ENCODE measurements at places on chromosomes 6 and 20. TPM values are rescaled to one million over a fixed set of nuclear protein-coding genes. Genes with fewer than 3 reads are reported as not detected.

DNA sequence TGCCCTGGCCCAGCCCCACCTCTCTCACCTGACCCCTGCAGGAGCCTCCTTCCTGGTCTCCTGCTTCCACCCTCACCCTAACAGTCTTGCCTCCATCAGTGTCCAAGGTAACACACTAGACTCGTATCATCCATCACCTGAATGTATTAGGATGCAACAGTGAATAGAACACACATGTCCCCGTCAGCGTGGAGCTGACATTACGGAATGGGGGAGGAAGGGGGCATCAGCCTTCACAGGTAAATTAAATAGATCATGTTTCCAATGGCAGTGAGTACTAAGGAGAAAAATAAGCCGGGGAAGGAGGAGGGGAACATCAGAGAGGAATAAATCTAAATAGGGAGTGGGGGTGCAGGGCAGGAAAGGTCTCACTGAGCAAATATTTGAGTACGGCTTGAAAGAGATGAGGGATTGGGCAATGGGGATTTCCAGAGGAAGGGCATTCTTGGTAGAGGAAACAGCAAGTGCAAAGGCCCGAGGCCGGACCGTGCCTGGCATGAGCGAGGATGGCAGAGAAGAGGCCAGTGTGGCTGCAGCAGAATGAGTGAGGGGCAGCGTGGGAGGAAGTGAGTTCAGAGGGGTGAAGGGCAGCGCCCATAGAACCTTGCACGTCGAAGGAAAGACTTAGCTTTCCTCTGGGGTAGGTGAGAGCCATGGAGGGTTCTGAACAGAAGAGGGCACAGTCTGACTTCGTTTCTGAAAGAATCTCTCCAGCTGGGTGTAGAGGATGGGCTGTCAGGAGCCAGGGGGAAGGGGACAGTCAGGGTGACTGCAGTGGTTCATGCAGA, 110.1 kb upstream of the PTPN1 start:
- DNase-seq = no peak

GRCh38 chr20:18191306-18191705, 53.6 kb downstream of the KAT14 start:
- DNase-seq = no peak

Gene FAM209B
- polyA plus RNA-seq = 0.47 TPM

Gene PNPLA1
- polyA plus RNA-seq = not detected

Gene PPP1R16B
- polyA plus RNA-seq = 55.2 TPM

DNA sequence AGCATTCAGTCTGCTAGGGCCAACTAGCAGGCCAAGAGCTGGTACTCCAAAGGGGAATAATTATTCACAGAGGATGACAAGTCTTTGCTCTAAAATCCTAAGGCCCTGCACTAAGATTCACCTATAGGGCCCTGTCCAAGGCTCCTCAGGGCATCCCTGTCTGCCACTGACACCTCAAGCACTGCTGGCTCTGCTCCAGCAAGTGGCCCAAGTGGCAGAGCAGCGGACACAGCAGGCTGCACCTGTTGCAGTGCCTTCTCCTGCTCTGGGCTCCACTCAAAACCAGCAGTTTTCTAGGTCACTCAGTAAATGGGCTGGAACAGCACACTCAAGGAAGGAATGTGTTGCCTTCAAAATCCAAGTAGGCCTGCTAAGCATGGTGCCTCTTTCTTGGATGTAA, 36.4 kb upstream of the SMOC2 start:
- no peak for DNase-seq

DNA sequence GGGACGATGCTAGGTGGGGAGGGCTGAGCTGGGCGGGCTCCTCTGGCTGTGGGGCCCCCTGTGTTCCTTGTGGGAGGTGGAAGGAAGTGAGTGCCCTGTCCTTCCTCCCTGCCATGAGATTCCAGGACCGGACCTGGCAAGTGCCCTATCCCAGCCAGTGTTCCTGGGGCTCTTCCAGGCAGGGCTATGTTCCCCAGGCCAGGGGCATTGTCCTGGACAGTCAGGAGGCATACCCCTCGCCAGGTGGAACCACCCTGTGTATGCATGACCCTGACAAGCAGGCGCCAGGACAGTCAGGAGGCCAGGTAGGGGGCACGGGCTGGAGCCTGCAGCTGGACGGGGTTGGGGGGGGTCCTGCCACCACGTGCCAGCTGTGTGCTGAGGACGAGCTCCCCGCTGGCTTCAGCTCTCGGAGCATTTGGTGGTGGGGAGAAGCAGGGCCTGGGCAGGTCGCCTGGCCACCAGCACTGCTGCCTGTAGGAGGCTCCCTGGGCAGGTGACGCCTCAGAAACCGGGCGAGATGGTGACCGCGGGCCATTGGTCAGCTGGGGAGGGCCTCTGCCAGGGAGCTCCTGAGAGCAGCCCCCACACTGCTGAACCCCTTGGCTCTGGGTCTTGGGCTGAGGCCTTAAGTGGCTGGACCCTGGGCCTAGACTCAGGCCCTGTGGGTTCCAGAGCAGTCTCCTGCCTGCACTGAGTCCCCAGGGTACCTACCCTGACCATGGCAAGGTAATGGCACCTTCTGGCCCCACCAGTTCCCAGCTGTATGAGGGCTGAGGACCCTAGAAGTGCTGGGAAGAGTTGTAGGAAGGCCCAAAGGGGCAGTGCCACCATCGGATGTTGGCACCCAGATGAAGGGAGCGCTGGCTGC, 694 bp downstream of the SLC17A9 start:
- DNase-seq = no peak

Gene ZNF831
- polyA plus RNA-seq = not detected

Gene IP6K3
- 0.36 TPM for polyA plus RNA-seq

- peak; percentile 54 for DNase-seq
Measured at GRCh38 chr6:10415617-10416480, 975 bp upstream of the TFAP2A start.

Gene AARS2
- polyA plus RNA-seq = 17.2 TPM

GRCh38 chr6:14807130-14807529, 438.7 kb upstream of the JARID2 start:
- DNase-seq = no peak

DNA sequence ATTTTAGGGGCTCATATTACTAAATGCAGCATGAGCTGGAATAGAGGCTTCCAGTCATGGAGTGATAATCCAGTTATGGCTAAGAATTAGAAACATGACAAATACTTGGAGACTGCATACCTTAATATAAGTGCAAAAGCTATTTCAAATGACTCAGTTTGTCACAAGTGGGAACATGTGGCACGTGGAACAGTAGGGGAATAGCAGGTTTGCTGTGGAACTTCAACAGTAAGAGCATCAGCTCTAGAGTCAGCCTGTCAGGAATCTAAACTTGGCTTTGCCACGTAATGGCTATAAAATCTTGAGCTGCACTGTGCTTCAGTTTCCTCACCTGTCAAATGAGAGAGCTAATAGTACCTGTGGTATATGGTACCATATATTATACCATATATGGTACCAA, 62.1 kb downstream of the HTR1B start:
- DNase-seq = no peak

DNA sequence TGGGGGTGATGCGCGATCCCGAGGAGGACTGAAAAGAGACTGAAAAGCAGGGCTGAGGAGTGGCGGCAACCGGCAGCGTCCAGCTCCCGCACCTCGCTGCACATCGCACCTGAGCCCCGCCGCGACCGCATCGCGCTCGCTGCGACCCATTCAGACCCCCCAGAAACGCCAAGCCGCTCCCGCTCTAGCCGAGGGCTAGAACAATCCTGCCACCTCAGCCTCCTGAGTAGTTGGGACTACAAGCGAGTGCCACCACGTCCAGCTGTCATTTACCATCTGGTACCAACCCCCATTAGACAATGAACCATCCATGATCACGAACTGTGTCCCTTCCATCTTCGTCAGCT, 33.2 kb downstream of the HLA-A start:
- no peak for DNase-seq

- DNase-seq = no peak
Measured at GRCh38 chr20:23178806-23179205, 92.7 kb upstream of the CD93 start.

Gene ENPP5
- 4.0 TPM for polyA plus RNA-seq

DNA sequence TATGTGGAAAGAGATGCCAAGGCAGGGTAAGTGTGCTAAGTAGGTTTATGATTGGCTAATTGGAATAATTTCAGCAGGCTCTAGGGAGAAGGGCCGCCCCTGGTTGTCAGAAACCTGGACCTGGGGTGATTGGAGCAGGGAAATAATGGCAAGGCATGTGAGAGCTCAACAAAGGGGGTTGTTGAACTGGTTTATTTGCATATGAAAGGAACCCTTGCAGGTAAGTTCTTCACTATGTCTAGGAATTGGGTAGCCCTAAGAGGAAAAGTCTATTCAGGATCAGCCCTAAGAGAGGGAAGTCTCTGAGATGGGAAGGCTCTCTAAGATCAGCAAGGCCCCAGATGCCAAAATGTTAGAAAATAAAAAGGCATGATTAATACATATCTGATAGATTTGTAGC, 175.4 kb upstream of the PRND start:
- no peak for DNase-seq

Gene SLC32A1
- 44.1 TPM for polyA plus RNA-seq

- no peak for DNase-seq
Measured at GRCh38 chr6:52925042-52925441, 15.5 kb upstream of the GSTA3 start.

GRCh38 chr6:105618247-105618646, 215.4 kb upstream of the PREP start:
- no peak for DNase-seq

GRCh38 chr6:29490055-29490454, 2.3 kb upstream of the MAS1L start:
- DNase-seq = no peak

Gene PAX1
- 0.08 TPM for polyA plus RNA-seq
